ENCODE measurements at places on chromosomes 3 and 15. TPM values are rescaled to one million over a fixed set of nuclear protein-coding genes. Genes with fewer than 3 reads are reported as not detected.

Gene GP9
- total RNA-seq = not detected

Gene RTP1
- total RNA-seq = not detected

Gene SLC28A2
- not detected for total RNA-seq

Gene XIRP1
- total RNA-seq = 0.12 TPM

Gene AP3B2
- 1.7 TPM for total RNA-seq

Gene ESYT3
- 0.12 TPM for total RNA-seq

Gene PLSCR2
- total RNA-seq = not detected

Gene AQP9
- not detected for total RNA-seq

Gene CLDN11
- total RNA-seq = 32.3 TPM

Gene GOLGA8H
- total RNA-seq = not detected

Gene SCN11A
- total RNA-seq = not detected

Gene SKOR1
- not detected for total RNA-seq

Gene CPLX3
- not detected for total RNA-seq

Gene GASK1A
- total RNA-seq = not detected

Gene EPHB3
- 5.5 TPM for total RNA-seq

Gene CAV3
- not detected for total RNA-seq

Gene SMCO1
- total RNA-seq = not detected

Gene ZNF609
- 10.6 TPM for total RNA-seq

Gene OR5AC2
- not detected for total RNA-seq

Gene GRAMD1C
- 6.0 TPM for total RNA-seq

Gene NR2E3
- not detected for total RNA-seq

Gene SNX22
- total RNA-seq = 0.12 TPM

Gene HDC
- not detected for total RNA-seq

Gene ISL2
- 3.4 TPM for total RNA-seq

Gene CFAP44
- 1.6 TPM for total RNA-seq

Gene ALDH1A3
- 217 TPM for total RNA-seq

Gene ITIH3
- not detected for total RNA-seq

Gene TMEM43
- total RNA-seq = 114 TPM

Gene GOLGA8J
- not detected for total RNA-seq

Gene BMF
- 13.8 TPM for total RNA-seq

Gene CSTA
- 0.78 TPM for total RNA-seq

Measured in RPMI7951 (cell line).